Bladder microvascular endothelial cell (primary cell): ENCODE measurements at places on chromosomes 13 and 19. TPM values are rescaled to one million over a fixed set of nuclear protein-coding genes. Genes with fewer than 3 reads are reported as not detected.

SLITRK6 gene
- total RNA-seq: not detected in 2 replicates

LILRA2 gene
- not detected in 2 replicates for total RNA-seq

TRIP10 gene
- total RNA-seq: 30.5 and 35.8 TPM in 2 replicates

EBI3 gene
- total RNA-seq: 0.16 and 2.6 TPM in 2 replicates

C2CD4C gene
- 0.32 and 3.5 TPM in 2 replicates for total RNA-seq

CGB7 gene
- total RNA-seq: under 0.01 TPM in 1 of 2 replicates, not detected in the other

FCHO1 gene
- total RNA-seq: 0.31 and 1.1 TPM in 2 replicates

MARK4 gene
- total RNA-seq: 8.1 and 43.0 TPM in 2 replicates

LILRA6 gene
- total RNA-seq: not detected in 2 replicates

SHANK1 gene
- under 0.01 and 0.19 TPM in 2 replicates for total RNA-seq

GPR12 gene
- not detected in 2 replicates for total RNA-seq

NOVA2 gene
- 4.7 and 12.7 TPM in 2 replicates for total RNA-seq

SYNE4 gene
- total RNA-seq: 0.06 TPM in 1 of 2 replicates, not detected in the other

KCNN1 gene
- total RNA-seq: under 0.01 TPM in 1 of 2 replicates, not detected in the other

CDX2 gene
- total RNA-seq: not detected in 2 replicates

SIGLEC5 gene
- total RNA-seq: not detected in 2 replicates

CNMD gene
- not detected in 2 replicates for total RNA-seq

UBE2L5 gene
- total RNA-seq: not detected in 2 replicates

DNASE2 gene
- total RNA-seq: 15.4 and 19.4 TPM in 2 replicates

SMIM44 gene
- total RNA-seq: not detected in 2 replicates

OR10H4 gene
- total RNA-seq: not detected in 2 replicates

NCCRP1 gene
- not detected in 2 replicates for total RNA-seq

SUPT5H gene
- total RNA-seq: 39.0 and 72.6 TPM in 2 replicates

TARM1 gene
- not detected in 2 replicates for total RNA-seq

PRX gene
- 0.97 and 1.1 TPM in 2 replicates for total RNA-seq

CBY2 gene
- total RNA-seq: not detected in 2 replicates

SMAD9 gene
- 2.3 and 9.6 TPM in 2 replicates for total RNA-seq

COX6B2 gene
- total RNA-seq: not detected in 2 replicates

NALCN gene
- 0.32 and 9.6 TPM in 2 replicates for total RNA-seq

ZNF541 gene
- 0.49 and 0.50 TPM in 2 replicates for total RNA-seq

ZNF626 gene
- 5.0 and 10.3 TPM in 2 replicates for total RNA-seq

PPM1N gene
- total RNA-seq: 0.32 and 0.63 TPM in 2 replicates

C5AR2 gene
- not detected in 2 replicates for total RNA-seq

HSD17B14 gene
- 5.7 and 9.9 TPM in 2 replicates for total RNA-seq

ZDHHC20 gene
- total RNA-seq: 54.7 and 74.1 TPM in 2 replicates

ATP1A3 gene
- under 0.01 TPM in 1 of 2 replicates, not detected in the other for total RNA-seq

CRLF1 gene
- under 0.01 and 0.31 TPM in 2 replicates for total RNA-seq

SLC25A41 gene
- 0.06 TPM in 1 of 2 replicates, not detected in the other for total RNA-seq

FBXO27 gene
- 1.1 and 1.8 TPM in 2 replicates for total RNA-seq

MED16 gene
- total RNA-seq: 18.3 and 54.2 TPM in 2 replicates

C19orf38 gene
- 0.16 and 0.25 TPM in 2 replicates for total RNA-seq

MAMSTR gene
- 0.16 and 0.25 TPM in 2 replicates for total RNA-seq

PLA2G4C gene
- 84.7 and 463 TPM in 2 replicates for total RNA-seq

CYP2S1 gene
- 0.25 and 0.49 TPM in 2 replicates for total RNA-seq

ZNF132 gene
- total RNA-seq: 3.7 and 6.3 TPM in 2 replicates

COL5A3 gene
- total RNA-seq: 0.19 and 1.8 TPM in 2 replicates

ZNF229 gene
- total RNA-seq: 9.1 and 9.9 TPM in 2 replicates

GJB6 gene
- not detected in 2 replicates for total RNA-seq

CCDC8 gene
- total RNA-seq: 0.19 and 0.32 TPM in 2 replicates

KANK2 gene
- 28.7 and 125 TPM in 2 replicates for total RNA-seq

KLF1 gene
- total RNA-seq: 0.06 TPM in 1 of 2 replicates, not detected in the other

GRIN3B gene
- total RNA-seq: 0.50 and 0.97 TPM in 2 replicates

NKG7 gene
- total RNA-seq: not detected in 2 replicates

AMH gene
- total RNA-seq: 0.49 and 2.3 TPM in 2 replicates
